ENCODE measurements at places on chromosomes 4 and X.

GRCh38 chr4:165330071-165330470 lies 2.6 kb downstream of the MSMO1 start:
- no peak for DNase-seq

DNA sequence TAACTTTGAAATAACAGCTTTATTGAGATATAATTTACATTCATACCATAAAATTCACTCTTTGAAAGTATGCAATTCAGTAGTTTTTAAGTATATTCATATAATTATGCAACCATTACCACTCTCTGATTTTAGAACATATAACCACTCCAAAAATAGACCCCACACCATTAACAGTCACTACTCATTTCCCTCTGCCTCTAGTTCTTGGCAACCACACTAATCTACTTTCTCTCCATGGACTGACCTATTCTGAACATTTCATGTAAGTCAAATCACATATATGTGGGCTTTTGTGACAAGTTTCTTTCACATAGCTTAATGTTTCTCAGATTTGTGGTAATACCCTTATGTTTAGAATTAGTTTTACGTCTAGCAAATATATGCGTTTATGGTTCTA lies 19.5 kb upstream of the GLRA3 start:
- DNase-seq, result no peak

GRCh38 chr4:181200076-181200475 lies 1043.1 kb upstream of the TENM3 start:
- DNase-seq, result no peak

GRCh38 chr4:172134521-172134920 lies 321.3 kb downstream of the GALNTL6 start:
- no peak for DNase-seq

DNA sequence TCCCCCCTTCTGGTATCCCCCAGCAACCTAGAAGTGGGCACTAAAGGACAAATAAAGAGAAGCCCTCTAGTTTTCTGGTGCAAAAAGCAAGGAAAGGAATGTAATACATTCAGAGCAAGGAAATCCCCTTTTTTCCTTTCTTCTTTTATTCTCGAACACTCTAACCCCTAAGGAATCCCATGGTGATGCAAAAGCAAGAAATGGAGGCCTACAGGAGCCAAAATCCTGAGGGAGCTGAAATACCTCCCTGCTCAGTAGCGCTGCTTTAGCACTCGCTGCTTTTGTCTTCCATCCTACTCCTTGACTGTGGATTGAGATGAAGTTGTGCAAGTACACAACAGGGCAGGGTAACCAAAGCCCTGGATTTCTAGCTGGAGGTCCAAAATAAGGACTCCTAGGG lies 251.0 kb downstream of the PRDM5 start:
- DNase-seq, result no peak

- DNase-seq, result peak; percentile 44
Observed at GRCh38 chrX:155027509-155028066, 944 bp downstream of the FUNDC2 start.

- peak; percentile 72 for DNase-seq
Observed at GRCh38 chrX:71917621-71918343, 7.1 kb downstream of the NHSL2 start.

DNA sequence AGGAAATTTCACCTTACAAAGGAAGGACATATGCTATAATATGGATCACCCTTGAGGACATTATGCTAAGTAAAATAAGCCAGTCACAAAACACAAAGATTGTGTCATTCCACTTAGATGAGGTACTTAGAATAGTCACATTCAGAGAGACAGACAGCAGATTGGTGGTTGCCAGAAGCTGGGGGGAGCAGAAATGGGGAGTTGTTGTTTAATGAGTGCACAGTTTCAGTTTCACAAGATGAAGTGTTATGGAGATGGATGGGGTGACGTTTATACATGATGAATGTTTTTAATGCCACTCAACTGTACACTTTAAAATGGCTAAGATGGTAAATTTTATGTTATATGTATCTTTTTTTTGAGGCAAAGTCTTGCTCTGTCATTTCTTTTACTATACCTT lies 14.8 kb upstream of the SPON2 start:
- DNase-seq, result no peak

GRCh38 chr4:8050555-8051206 lies 107.9 kb downstream of the ABLIM2 start:
- DNase-seq, result peak; percentile 57

- DNase-seq, result peak; percentile 21
Observed at GRCh38 chrX:104270916-104271512, 16.3 kb upstream of the ESX1 start.

DNA sequence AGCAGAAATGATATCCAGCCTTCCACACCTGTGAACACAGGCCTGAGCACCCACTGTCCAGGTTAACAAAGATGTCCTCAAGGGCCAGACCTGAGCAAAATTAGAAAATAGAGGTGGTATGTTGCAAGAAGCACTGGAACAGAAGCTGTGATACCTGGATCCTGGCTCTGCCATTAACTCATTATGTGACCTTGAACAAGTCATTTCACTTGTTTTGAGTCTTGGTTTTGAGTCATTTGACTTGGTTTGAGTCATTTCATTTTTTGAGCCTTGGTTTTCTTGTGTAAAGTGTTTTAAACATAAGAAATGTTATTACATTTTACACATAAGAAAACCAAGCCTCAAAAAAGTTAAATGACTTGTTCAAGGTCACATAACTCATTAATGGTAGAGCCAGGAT lies 2.9 kb upstream of the NWD2 start:
- no peak for DNase-seq

- no peak for DNase-seq
Observed at GRCh38 chrX:48848847-48849246, 13.4 kb upstream of the PCSK1N start.

- DNase-seq, result no peak
Observed at GRCh38 chr4:153787061-153787560, 1.8 kb downstream of the SFRP2 start.

GRCh38 chr4:114399105-114399504 lies 199.5 kb upstream of the UGT8 start:
- DNase-seq, result no peak

DNA sequence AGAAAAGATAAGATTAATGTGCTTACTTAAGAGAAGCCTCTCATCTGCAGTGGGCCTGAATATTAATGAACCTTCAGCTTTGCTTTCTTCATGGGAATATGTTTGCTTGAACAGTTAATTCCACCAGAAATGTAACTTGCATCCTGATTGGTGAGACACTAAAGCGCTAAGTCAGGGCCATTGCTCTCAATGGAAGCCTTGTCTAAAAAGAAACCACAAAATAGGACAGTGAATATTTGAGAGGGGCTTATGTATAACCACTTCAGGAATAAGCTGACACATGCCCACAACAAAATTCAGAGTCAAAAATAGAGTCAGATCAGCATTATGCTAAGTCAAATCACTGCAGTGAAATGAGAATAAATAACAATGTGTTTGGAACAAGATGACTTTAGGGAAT lies 1125.8 kb downstream of the STIM2 start:
- DNase-seq, result peak; percentile 28

DNA sequence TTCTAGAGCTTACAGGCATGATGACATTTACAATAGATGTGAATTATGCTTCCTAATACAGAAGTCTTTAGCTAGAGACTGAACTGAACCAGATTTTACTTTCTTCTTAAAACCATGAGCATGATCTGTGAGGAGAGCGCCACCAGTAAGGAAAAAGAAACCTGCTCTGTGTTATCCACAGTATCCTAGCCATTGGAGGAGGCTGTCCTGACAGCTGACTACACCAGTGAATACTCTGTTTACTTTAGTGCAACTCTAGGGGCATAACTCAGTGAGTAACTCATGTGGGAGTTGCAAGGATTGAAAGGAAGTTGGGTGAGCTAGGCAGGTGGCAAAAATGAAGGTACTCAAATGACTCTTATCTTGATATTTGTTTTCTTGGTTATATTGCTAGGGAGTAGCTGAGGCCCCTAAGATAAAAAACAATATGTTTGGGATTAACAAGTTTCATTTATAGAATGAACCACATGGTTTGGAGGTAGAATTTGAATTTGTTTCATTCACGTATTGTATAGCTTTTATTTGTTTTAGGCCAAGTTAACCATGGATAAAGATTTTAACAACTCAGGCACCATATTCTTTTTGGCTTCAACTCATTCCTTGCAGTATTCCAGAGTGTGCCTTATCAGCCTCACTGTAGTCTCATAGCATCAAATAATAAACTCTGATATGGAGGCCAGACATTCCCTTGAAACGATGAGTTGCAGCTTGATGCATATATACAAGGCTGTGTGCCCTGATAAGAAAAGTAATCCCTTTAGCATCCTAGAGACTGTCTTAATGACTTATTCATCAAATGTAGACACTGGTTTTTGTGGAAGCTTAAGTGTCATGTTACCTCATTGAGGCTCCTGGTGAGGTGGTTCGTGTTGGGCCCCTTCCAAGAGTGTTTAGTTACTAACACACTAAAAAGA lies 2.5 kb downstream of the BMP3 start:
- DNase-seq, result no peak

- DNase-seq, result no peak
Observed at GRCh38 chr4:81807386-81807785, 335.7 kb upstream of the RASGEF1B start.

DNA sequence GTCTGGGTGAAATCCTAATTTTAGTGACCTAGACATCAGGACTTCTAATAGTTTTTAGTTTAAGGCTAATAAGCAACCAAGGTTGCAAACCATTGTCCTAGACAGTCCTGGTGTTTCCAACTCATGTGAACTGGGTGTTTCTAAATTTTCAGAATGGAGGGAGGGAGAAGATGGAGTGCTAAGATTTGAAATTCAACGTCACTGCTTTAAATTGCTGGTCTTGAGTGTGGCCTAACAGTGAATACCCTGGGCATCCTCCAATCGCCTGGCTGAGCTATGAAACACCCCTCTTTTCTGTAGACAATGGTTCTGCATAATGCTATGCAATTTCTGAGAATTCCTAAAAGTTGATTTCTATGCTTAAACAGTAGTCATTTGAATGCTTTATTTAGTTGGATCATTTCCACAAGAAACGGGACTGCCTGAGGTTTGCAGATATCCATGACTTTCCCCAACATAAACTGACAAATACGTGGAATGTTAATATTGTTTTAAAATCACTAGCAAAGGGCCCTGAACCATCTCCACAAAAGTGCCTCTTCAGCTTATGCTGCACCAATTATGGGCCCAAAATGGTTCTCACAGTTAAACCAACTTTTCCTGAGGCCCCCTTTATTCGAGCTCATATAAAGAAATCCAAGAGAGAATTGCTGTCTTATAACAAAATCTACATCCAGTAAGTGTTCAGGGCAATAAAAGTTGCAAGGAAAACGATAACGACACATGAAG lies 1.1 kb downstream of the FBXL5 start:
- DNase-seq, result peak; percentile 69

DNA sequence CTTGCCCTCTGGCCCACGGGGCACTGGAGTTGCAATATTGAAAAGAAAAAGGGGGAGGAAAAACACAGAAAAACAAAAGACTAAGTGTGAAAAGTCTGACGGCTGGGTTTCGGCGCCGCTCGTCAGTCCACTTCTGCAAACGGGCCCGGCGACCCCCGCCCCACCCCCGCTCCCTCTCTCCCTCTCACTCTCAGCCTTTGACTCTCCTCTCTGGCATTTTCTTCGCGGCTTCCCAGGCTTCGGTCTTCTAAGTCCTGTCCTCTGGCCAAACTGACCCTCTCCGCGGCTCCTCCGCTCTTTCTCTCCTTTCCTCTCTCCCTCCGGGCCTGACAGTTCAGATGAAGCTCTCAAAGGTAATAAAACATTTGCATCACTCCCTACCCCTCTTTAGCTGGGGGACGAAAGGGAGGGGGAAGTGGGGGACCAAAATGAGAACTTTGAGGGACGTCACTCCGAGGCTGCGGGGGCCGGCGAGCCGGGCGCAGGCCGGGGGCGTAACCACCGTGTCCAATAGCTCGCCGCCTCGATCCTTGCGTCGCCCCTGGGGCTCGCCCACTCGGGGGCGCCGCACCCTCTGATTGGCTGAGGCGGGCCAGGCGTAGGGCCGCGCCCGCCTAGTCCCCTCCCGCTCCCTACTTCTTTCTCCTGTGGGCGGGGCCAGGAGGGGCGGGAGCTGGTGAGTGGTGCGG lies at the start of gene NKX6-1:
TSS of gene NKX6-1 (minus strand) at position 358 of the 689 bp plus-strand sequence. CDS start 1,064 bp downstream, outside the sequence.
- DNase-seq, result peak; percentile 89

DNA sequence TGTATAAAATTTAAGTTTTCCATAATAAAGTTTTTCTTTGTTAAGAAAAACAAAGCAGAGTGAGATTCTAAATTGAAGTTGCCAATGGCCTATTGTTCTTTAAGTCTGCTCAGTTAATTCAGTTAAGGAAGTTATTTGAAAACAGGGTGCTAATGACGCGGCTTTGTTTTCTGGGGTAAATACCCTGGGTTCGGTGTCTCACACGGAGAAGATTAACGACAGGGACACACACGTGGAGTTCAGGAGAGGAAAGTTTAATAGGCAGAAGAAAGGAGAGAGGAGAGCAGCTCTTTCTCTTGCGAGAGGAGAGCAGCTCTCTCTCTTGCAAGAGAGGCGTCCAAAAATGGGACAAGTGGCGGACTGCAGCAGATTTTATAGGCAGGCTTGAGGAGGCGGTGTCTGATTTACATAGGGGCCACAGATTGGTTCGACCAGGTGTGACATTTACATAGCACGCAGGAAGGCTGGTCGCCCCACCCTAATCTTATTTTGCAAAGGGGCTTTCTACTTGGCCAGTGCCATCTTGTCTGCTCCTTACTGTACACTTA lies 9.6 kb downstream of the CA5B start:
- DNase-seq, result no peak

DNA sequence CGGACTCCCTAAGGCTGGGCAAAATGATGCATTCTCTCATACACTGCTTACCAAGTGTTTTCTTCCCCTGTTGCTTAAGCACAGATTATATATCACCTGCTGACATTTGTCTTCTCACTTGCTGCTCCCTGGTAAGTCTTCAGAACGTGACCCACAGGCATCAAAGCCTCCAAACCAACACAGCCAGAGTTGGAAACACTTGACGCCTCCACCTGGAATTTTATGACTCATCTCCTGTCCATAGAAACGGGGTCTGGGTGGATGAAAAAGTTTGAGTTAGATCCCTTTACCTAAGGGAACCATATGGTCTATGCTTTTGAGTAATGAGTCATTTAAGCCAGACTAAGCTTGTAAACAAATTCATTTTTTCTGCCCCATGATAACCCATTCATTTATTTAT lies 251.6 kb downstream of the USP46 start:
- peak; percentile 17 for DNase-seq

- peak; percentile 27 for DNase-seq
Observed at GRCh38 chr4:95506264-95506663, 42.5 kb downstream of the UNC5C start.

DNA sequence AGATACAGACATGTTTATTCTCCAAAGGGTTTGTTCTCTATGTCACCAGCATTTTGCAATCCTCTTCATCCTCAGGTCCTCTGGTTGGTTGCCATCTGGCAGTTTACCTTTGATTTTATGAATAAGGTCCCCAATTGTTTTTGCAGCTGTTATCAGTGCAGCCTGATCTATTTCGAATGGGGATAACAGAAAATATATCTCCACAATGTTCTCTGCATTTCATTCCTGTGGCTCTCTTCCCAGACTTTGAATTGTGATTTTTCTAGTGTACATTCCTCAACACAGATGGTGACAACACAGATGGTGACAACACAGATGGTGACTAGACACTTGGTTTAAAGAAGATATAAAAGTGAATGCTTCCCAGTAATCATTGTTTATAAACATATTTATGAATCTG lies 74.1 kb downstream of the FBXO8 start:
- no peak for DNase-seq
